H1 (cell line): ENCODE measurements at places on chromosomes 11 and 22. TPM values are rescaled to one million over a fixed set of nuclear protein-coding genes. Genes with fewer than 3 reads are reported as not detected.

Gene WNT7B
- total RNA-seq, result 0.13 and 0.24 TPM in 2 replicates

Gene KCNK7
- total RNA-seq, result 0.42 and 1.0 TPM in 2 replicates

Gene MFNG
- 1.7 and 1.8 TPM in 2 replicates for total RNA-seq

Gene UBQLN3
- total RNA-seq, result not detected in 2 replicates

Gene CBLIF
- total RNA-seq, result not detected in 2 replicates

Gene CRYBA4
- total RNA-seq, result 0.67 and 1.5 TPM in 2 replicates

Gene MS4A7
- total RNA-seq, result not detected in 2 replicates

DNA sequence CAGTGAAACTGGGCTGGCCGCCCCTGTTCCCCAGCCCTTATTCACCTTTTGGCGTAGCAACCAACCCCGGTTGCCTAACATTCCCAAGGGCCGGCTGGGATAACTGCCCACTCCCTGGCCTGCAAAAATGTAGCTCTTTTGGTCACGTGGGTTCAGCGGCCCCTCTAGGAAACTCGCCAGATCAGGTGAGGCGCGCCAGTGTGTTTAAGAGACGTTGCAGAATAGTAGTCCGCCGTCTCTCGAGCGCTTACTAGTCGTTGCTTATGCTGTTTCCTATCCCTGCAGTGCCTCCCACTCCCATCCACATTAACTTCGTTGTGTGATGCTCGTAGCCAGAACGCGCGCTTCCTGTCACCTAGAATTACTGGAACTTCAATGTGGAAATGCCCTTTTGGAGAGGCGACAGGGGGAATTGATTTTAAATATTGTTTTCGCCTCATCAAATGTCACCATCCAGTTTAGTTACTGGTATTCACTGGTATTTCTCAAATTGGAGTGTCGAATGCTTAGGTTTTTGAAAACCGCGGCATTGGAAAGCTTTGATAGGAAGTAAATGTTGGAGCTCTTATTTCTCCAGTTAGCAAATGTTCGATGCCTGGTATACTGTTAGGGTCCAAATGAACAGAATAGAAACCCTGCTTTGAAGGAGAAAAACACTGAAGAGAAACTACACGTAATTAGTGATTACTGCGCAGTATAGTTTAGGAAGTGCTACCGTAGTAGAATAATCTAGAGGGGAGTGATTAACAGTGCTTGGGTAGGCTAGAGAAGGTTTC is 823 bp downstream of the CEP57 start:
- DNase-seq, result no peak
- H3K4me1 ChIP-seq, result no peaks in the 10 kb centered on the region
- peaks cover 13% of the 10 kb centered on the region; the same call in 1 of the 2 replicates for H3K36me3 ChIP-seq
- H3K27me3 ChIP-seq, result no peaks in the 10 kb centered on the region
- H3K4me3 ChIP-seq, result peak overlapping the region; percentile 84
- H3K27ac ChIP-seq, result peak overlapping the region; percentile 98

GRCh38 chr11:33515347-33515746 is 185.3 kb downstream of the C11orf91 start:
- no peaks in the 10 kb centered on the region for H3K36me3 ChIP-seq
- no peak for DNase-seq
- no peaks in the 10 kb centered on the region for H3K4me1 ChIP-seq
- H3K4me3 ChIP-seq, result no peak overlapping the region
- H3K27me3 ChIP-seq, result no peaks in the 10 kb centered on the region
- H3K27ac ChIP-seq, result no peak overlapping the region

DNA sequence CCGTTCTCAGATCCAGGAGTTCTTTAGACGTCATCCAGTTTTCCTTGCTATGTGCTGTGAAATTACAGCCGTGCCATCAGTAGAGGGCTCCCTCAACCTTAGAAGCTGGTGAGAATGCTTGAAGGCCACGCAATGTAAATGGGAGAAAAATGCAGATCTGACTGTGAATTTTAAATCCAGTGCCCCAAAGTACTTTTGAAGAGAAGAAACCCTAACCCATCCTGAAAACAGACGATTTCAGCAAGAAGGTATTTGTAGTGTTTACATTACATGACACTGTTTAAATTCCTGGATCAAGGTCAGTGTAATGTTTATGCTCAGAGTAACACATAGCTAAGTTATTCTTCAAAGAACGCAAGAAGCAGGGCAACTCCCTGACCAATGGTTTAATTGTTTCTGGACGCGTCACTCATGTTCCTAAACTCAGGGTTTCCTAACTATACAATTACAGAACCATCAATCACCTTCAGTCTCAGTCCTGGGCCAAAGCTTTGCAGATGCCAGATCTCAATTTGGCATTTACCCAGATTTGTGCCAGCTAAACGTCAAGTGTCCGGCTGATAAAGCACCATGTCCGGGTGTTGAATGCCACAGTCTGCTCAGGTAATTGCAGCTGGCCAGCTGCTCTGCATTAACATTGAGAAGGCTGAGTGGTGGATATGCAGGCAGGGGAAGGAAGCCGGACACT is 38.2 kb downstream of the ADAMTS8 start:
- H3K27ac ChIP-seq, result no peak overlapping the region
- DNase-seq, result no peak
- no peaks in the 10 kb centered on the region for H3K36me3 ChIP-seq
- H3K4me3 ChIP-seq, result no peak overlapping the region
- no peaks in the 10 kb centered on the region for H3K4me1 ChIP-seq

DNA sequence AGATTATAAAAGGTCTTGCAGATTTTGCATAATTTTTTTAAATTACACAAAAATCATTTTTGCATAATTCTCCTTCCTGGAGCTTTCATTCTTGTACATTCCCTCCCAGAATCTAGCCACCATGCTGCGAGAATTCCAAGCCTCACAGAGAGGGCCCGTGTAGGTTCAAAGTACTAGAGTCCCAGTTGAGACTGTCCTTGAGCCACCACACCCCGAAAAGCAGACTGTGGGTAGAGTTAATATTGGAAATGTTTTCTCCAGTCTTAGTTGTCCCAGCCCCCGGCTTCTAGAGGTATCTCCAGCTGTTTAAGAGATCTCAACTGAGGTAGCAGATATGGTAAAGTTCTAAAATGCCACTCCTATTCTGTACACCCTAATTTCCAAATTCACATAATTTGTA is 407.3 kb upstream of the ANO3 start:
- no peak overlapping the region for H3K4me3 ChIP-seq
- H3K4me1 ChIP-seq, result no peaks in the 10 kb centered on the region
- no peak overlapping the region for H3K27ac ChIP-seq
- no peaks in the 10 kb centered on the region for H3K27me3 ChIP-seq
- no peaks in the 10 kb centered on the region for H3K36me3 ChIP-seq

DNA sequence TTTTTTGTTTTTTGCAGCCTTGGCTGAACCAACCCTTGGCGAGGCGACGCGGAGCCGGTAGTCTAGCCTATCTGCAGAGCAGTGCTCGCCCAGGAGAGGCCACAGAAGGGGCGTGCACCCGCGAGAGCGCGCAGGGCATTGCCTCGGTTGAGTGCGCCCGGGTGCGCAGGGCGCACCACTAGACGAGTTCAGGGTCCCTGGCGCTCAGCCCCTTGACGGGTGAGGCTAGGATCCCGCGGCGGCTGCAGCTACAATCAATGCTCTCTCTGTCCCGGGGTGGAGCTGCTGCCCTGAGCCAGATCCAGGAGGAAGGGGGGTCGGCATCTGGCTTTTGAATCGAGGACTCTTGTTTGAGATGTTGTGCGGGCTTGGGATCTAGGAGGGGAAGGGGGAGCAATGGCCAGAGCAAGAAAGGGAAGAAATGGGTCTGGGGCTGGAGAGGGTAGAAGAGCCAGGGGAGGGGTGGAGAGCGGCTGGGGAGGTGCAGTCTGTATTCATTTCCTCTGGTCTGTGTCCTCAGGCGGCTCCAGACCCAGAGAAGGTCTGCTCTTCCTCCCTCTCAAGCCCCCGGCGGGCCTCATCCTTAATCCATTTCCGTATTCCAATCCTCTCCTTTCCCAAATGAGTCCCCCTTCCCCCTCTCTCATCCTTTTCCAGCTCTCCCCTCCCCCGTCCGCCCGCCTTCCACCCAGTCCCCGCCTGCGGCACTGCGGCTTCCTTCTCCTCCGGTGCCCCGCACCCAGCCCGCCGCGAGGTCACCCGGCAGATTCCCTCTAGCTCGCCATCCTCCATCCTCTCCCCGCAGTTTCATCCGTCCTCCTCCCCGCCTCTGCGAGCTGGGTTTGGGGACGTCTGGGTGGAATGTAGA is 797 bp downstream of the THY1 start:
- H3K27ac ChIP-seq, result peak overlapping the region; percentile 43
- H3K4me1 ChIP-seq, result peaks cover 20% of the 10 kb centered on the region
- H3K4me3 ChIP-seq, result peak overlapping the region; percentile 91
- H3K27me3 ChIP-seq, result no peaks in the 10 kb centered on the region

- H3K4me3 ChIP-seq, result no peak overlapping the region
- peaks cover 88% of the 10 kb centered on the region for H3K36me3 ChIP-seq
- H3K4me1 ChIP-seq, result no peaks in the 10 kb centered on the region
- H3K27me3 ChIP-seq, result no peaks in the 10 kb centered on the region
Observed at GRCh38 chr11:67252831-67253239, 13.4 kb upstream of the GRK2 start.

DNA sequence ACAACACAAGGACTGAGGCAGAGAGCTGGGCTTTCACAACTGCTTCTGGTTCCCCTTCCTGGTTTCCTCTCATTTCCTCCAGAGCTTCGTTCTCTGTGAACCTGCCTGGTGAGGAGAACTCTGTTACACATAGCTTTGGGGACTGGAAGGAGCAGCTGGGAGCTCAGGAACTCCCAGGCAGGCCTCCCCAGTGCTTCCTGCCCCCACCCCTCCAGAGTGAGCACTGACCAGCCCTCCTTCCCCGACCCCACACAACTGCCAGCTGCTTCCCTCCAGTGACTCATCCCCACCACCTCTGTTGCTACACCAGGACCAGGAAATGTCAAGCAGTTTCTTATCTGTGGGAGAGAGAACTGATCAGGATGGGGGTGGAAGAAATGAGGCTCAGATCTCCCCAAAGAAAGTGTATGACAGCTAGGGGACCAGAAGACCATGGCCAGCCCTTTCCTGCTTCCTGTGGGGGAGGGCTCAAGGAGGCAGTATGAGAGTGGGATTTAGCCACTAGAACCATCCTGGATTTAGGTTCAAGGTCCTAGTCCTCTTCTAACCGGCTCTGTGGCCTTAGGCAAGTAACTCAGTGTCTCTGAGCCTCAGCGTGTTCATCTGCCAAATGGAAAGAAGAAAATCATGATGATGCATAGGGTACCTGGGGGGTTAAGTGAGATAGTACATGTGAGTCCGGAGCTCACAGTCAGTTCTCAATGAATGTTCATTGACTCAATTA is 4.5 kb upstream of the TP53I11 start:
- no peak for DNase-seq
- no peaks in the 10 kb centered on the region; the same call in 1 of the 2 replicates for H3K27me3 ChIP-seq
- no peak overlapping the region for H3K27ac ChIP-seq
- peaks cover 37% of the 10 kb centered on the region for H3K4me1 ChIP-seq
- H3K4me3 ChIP-seq, result no peak overlapping the region

- H3K4me1 ChIP-seq, result no peaks in the 10 kb centered on the region
- no peak for DNase-seq
- H3K4me3 ChIP-seq, result no peak overlapping the region
- no peaks in the 10 kb centered on the region for H3K36me3 ChIP-seq
- H3K27me3 ChIP-seq, result no peaks in the 10 kb centered on the region
Observed at GRCh38 chr22:28402539-28402938, 277.1 kb downstream of the TTC28 start.

DNA sequence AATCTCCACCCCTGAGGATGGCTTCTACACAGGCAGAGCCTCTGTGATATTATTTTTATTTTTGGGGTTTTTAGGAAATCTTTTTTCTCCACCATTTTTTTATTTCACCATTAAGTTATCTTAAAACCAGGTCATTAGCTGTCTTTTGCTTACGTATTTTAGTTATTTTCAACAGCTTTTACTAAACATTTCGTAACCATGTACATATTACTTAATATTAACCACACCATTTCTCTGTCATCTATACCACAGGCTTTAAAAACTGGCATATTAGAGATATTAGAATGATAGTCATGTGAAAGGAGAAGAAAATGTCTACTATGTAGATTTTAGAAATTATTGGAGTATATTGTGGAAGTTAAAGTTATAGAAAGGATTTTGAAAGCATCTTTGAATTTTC is 37.4 kb downstream of the YAP1 start:
- no peak overlapping the region for H3K27ac ChIP-seq
- H3K4me3 ChIP-seq, result no peak overlapping the region
- no peak for DNase-seq
- no peaks in the 10 kb centered on the region for H3K27me3 ChIP-seq
- H3K4me1 ChIP-seq, result no peaks in the 10 kb centered on the region

GRCh38 chr11:35111161-35112055 is 27.6 kb upstream of the CD44 start:
- H3K4me1 ChIP-seq, result no peaks in the 10 kb centered on the region
- no peaks in the 10 kb centered on the region for H3K27me3 ChIP-seq
- no peak for DNase-seq
